HEK293T (cell line): ENCODE measurements at places on chromosomes 1 and 21.
A peak's percentile ranks its signal among the peaks of the same experiment; 100 is the strongest.

DNA sequence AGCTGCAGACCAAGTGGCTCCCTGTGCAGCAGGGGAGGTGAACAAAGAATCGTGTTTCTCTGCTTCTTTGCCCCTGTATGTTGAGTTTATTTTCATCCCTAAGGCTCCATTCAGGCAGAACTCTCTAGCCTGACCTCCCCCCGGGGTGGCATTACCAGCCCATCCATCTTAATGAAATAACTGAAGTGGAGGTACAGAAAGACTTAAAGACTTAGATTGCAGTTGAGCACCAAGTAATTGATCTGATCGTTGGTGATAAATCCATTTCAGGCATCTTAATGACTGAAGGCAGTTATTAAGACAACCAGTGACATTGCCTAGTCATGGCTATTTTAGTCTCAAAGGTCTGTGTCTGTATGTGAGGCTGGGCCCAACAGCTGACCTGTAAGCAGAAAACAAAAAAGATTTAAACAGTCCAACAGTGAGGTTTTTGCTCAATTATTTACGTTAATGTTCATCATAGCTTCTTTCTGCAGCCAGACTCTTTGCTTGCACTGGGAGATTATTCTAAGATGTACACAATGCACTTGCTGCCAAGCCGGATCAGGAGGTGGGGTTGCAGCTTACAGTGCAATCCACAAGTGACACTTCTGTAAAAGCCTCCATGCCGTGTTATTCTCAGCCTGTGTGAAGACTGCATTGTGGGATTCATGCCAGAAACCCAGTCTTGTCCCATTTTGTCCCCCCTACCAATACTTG lies 363.0 kb upstream of the DUSP10 start:
- DNase-seq: no peak

DNA sequence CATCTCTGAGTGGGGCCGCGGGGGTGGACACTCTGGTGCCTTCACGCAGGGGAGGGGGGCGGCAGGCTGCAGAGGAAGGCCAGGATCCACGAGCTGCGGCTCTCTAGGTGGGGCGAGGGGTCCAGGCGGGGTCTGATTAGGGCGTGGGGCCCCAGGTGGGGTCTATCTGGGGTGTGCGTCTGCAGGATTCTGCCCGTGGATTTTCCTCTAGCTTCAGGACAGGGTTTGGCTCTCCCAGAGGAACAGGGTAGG lies 6.3 kb downstream of the JMJD4 start:
- no peak for DNase-seq

DNA sequence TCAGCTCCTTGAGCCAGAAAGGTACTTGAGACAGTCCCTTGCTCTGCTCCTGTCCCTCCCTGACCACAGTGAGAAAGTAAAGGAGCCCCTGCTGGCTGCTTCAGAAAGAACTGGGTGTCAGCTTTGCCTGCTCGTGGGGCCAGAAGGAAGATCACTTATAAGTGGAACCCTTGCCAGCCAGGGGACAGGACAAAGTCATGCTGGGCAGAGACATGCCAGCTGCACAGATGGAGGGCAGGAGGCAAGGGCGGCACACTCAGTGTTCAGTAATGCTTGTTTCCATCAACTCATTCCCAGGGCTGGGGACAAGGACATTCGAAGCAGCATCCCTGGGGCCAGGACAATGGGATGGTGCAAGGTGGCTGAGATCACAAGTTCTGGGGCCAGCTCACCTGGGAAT lies 41.8 kb downstream of the NTPCR start:
- no peak for DNase-seq

GRCh38 chr1:41846625-41847405 lies 71.9 kb downstream of the HIVEP3 start:
- no peak for DNase-seq

DNA sequence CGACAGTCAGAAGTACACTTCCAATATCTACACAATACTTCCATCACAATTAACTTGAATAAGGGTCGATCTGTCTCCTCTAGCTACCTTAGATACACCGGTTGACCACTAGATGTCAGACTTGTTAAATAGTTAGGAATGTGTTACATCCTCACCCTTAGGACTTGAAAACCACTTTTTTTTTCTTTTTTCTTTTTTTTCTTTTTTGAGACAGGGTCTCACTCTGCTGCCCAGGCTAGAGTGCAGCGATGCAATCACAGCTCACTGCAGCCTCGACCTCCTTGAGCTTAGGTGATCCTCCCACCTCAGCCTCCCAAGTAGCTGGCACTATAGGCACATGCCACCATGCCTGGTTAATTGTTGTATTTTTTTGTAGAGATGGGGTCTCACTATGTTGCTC lies 120.4 kb upstream of the GREM2 start:
- peak; percentile 74 for DNase-seq

DNA sequence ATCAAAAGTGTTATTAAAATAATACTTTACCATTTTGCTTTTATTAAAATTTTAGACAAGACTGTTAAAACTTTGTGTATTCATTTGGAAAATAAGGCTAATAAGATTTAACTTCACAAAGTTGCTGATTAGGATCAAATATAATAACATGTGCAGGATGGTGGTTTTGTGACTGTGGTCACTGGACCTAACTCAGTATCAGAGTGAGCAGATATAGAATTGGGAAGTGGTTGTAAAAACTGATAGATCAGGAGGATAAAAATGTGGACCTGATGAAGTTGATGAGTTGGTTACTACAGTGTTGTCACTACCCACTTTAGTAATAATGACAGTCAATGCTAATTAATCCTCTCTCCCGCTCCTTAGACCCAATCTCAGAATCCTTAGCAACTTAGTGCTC lies 186.4 kb downstream of the AKT3 start:
- DNase-seq: no peak

DNA sequence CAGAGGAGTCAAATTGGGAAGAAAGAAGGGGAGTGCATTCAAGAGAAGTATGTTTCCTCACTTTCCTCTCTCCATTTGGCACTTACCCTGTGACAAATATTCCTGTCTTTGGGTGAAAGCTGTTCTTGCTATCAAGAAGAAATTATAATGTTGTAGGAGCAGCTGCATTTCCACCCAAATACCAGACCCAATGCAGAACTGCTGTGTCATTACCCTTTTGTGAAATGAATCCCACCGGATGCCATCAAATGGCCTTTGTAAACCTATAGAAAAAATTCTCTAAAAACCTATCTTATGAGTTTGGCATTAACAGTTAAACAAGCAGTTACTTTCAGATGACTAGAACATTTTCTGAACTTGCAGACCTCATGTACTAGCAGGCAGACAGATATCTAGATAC lies 16.7 kb upstream of the PALMD start:
- no peak for DNase-seq

- DNase-seq: no peak
Measured at GRCh38 chr1:108646648-108647269, 14.1 kb downstream of the HENMT1 start.

GRCh38 chr1:99645699-99646531 lies at the start of gene PALMD:
Gene PALMD (plus strand): TSS chr1:99646113. CDS start chr1:99646318, 205 bp downstream.
- DNase-seq: peak; percentile 33

DNA sequence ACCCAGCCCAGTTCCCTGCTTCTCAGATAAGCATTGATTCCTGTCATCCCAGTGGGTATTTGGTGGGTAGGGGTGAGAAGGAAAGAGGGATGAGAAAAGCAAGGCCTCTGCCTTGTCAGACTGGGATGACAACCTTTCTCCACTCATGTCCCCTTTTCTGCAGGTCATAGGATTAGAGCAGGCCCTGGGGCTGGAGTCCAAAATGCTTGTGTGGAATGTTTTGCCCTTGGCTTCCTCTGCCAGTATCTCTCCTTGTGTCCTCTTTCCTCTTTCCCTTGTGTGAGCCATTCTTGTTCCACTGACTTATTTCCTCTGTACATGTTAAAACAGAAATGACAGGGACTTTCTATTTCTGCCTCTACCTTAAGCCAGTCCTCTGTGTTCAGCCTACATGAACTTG lies 4.1 kb downstream of the ATP2B4 start:
- DNase-seq: no peak

GRCh38 chr1:171748651-171749050 lies 6.8 kb upstream of the VAMP4 start:
- DNase-seq: no peak

DNA sequence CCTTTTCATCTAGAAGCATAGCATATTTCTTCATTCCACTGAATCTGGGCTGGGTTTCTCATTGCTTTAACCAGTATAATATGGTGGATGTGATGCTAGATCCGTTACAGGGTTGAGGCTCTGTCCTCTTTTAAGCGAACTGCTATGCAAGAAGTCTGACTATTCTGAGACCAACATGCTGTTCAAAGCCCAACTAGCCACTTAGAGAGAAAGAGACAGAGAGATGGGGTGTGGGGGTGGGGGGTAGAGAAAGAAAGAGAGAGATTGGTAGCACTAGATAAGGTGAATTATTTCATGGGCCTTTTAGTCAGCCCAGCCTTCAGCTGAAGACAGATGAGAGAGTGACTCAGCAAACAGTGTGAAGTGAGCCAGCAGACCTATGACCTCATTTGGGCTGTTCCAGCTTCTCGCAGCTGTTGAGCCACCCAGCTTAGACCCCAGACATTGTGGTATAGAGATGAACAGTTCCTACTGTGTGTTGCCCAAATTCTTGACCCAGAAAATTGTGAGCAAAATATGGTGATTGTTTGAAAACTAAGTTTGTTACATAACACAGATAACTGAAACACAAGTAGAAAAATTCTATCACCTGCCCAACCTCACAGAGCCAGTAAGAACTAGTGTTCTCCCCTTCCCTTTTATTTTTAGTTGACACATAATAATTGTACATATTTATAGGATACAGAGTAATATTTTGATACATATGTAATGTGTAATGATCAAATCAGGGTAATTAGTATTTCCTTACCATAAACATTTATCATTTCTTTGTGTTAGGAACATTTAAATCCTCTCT lies 40.7 kb upstream of the PRKACB start:
- DNase-seq: peak; percentile 50

DNA sequence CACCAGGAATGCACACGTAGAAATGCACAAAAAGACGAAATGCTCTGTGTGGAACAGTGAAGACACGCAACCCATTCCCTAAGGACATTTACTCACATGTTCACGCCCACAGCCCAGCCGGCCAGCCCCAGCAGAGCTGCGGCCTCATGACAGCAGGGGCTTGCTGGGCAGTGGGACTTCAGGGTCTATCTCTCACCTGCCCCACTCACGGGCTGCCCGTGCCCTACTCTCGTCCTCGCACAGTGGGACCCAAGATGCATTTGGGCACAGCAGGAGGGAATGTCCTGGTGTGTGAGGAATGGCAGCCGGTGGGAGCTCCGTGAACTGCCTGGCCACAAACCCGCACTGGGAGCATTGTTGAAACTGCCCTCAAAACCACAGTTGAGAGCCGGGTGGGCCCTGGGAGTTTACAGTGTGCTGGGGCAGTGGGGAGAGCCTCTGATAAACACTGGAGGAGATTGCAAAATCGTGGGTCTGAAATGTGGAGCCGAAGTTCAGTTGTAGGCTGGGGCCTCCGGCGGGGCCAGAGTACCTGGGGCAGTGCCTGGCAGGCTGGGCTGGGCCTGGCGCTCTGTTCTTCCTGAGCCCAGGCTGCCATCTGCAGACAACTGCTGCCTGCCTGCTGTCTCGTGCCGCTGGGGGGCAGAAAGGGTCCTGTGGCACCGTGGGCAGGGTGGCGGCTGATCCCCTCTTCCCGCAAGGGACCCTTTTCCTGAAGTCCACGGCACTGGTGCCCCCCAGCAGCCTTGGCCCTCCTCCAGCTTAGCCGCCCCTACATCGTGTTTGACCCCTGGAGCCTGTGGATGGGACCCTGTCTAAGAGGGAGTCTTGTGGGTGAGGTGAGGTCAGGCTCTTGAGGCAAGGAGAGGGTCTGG lies 20.7 kb upstream of the POFUT2 start:
- no peak for DNase-seq

DNA sequence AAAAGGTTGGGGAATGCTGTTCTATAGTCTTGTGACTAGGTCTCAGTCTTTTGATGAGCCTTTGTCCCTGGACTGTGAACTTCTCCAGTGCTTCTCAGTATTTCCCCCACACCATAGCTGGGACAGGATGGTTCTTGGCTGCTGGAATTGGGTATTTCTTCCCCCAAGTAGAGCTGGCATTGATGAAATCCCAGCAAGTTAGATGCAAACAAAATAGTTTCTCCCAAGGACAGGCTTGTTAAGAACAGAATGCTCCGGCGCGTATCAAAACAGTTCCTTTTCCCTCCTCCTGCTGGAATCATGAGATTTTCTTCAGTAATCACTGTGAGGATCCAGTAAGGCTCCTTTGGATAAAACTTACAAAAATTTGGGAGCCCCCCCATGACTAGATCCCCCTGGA lies 162.6 kb downstream of the PIK3R3 start:
- no peak for DNase-seq

DNA sequence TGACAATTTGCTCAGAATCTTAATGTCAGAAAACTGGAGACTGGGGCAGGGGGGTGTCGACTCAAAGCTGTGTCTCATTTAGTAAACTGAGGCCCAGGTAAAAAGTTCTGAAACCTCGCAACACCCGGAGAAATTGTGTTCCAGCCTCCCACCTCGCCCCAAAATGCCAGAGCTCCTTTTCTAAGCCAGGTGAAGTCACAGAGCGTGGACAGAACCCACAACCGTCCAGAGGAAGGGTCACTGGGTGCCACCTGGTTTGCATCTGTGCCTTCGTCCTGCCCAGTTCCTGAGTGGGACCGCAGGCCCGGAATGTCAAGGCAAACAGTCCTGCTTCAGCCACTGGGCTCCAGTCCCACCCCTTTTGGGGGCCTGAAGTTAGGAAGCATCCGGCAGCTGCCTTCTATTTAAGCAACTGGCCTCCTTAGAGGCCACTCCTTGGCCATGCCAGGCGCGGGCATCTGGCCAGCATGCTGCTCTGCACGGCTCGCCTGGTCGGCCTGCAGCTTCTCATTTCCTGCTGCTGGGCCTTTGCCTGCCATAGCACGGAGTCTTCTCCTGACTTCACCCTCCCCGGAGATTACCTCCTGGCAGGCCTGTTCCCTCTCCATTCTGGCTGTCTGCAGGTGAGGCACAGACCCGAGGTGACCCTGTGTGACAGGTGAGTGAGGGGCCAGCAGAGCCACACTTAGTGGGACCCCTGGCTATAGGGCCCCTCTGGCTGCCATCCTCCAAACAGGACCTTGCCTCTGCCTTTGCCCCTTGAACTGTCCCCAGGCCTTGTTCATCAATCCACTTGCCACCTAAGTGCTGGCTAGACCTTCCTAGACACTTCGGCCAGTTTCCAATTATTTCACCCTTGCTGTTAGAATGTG lies at the start of gene TAS1R1:
Gene TAS1R1 (plus strand): TSS at position 401 of the 872 bp plus-strand sequence. CDS start 67 bp downstream, at position 468.
- DNase-seq: no peak

GRCh38 chr21:44730951-44731579 lies 19.7 kb upstream of the TSPEAR start:
- no peak for DNase-seq

GRCh38 chr1:161379071-161379470 lies 11.4 kb upstream of the CFAP126 start:
- DNase-seq: no peak

GRCh38 chr21:44317241-44317782 lies 17.5 kb downstream of the PFKL start:
- DNase-seq: no peak
